Femur (tissue), 1 donor: ENCODE measurements at places on chromosomes 4 and X.
A peak's percentile ranks its signal among the peaks of the same experiment; 100 is the strongest.

- DNase-seq: no peak
Observed at GRCh38 chr4:139858436-139859205, 193.0 kb downstream of the MGST2 start.

DNA sequence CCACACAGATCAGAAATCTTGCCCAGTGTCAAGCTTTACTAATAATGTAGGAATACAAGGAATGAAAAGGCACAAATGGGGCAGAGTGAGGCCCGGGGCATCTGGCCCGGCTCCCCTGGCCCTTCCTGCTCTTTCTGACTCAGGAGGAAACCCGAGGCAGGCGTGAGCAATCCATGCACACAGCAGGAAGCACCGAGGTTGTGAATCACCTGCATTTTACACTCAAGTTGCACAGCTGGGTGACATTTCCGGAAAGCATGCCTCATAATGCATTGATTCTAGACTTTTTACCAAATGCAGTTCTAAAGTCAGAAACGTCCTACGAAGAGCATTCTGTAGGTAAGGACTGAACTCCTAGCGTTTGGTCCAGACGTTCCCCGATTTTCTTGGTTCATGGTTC is 38.9 kb downstream of the PRIMPOL start:
- DNase-seq: no peak

DNA sequence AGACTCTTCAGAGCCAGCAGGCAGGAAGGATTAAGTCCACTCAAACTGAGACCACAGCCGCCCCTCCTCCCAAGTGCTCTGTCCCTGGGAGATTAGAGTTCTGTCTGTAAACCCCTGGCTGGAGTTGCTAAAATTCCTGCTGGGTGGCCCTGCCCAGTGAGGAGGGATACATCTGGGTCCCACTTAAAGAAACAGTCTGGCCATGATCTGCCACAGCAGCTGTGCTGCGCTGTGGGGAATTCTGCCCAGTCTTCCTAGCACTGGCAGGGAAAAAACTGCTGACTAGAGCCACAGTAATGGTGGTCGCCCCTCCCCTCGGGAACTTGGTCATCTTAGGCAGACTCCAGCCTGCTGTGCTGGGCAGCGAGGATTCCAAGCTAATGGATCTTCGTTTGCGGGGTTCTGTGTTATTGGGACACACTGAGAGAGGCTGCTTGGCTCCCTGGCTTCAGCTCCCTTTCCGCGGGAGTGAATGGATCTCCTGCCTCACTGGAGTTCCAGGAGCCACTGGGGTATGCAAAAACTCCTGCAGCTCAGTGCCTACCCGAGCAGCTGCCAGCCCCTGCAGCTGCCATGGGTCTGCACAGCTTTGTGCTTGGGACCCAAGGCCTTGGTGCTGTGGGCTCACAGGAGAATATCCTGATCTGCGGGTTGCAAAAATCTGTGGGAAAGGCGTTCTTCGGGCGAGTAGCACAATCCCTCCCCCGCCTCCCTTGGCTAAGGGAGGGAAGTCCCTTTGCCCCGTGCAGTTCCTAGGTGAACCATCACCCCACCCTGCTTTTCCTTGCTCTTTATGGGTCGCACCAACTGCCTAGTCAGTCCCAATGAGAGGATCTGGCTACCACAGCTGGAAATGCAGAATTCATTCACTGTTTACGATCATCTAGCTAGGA is 15.7 kb downstream of the ZXDB start:
- DNase-seq: no peak

GRCh38 chrX:9279234-9279544 is 185.7 kb upstream of the TBL1X start:
- no peak for DNase-seq

DNA sequence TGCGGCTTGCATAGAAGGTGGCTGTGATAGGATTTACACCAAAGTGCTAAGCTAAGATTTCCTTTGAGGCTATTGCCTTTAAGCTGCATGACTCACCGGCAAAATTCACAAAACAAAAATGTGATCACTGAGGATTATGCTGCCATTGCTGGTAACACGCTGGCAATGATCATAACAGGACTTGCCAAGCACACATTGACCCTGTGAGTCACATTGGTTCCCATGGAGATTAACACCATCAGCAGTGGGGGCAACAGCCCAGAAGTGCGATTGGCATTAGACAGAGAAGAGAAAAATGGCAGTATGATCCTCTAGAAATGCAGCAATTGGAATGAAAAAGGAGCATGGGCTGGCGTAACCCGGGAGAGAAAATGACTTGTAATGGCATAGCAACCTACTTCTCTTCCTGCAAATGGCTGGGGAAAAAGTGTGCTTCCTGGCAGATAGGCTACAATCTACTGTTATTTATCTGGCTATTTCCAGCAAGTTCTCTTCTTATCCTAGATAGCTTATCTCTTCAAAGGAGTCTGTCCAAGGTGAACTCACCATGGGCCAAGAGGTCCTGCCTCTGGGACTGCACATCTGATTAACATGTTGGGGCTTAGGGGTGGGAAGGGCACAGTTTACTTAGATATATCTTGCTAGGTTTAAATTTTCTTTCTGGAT is 314.2 kb upstream of the IGFBP7 start:
- no peak for DNase-seq

DNA sequence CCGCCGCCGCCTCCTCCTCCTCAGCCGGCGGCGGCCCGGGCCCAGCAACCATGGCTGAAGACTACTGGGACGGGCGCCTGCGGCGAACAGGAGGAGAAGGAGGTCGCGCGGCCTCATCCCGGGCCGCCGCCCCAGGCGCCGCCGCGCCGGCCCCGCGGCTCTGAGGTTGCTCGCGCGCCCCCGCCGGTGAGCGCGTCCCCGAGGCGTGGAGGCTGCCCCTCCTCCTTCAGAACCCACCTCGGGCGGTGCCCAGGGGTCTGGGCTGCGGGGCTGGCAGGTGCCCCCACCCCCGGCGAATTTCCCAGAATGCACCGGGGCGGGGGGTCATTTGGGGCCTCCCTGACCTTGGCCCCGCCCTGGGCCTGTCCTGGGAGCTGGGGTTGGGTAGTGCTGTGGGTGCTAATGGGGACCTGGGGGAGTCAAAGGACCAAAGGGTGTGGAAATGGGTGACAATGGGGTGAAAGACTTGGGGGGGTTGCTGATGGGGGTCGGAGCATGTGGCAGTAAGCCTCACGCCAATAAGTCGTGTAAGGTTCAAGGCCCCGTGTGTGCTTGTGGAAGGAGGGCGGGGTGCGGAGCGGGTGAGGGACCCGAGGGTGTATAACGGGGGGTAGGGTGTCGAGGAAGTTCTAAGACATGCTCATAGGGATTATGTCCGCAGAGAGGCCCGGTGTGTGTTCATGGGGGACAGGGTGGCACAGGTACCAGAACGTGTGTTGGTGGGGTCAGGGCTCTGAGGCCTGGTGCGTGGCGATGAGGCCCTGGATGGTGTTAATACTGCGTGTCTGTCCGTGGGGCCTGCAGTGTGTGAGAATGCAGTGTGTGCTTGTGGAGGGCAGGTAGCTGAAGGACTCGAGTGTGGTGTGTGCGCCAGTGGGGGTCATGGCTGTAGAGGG is 687 bp downstream of the CDK16 start:
- peak; percentile 69 for DNase-seq

GRCh38 chr4:682490-683172 is 6.3 kb downstream of the SLC49A3 start:
- no peak for DNase-seq

GRCh38 chrX:49879656-49880277 is 483 bp downstream of the USP27X start:
- no peak for DNase-seq

- DNase-seq: peak; percentile 7
Observed at GRCh38 chrX:129649268-129650182, 5.2 kb downstream of the APLN start.

- DNase-seq: peak; percentile 33
Observed at GRCh38 chrX:21408307-21408706, 34.1 kb downstream of the CNKSR2 start.

DNA sequence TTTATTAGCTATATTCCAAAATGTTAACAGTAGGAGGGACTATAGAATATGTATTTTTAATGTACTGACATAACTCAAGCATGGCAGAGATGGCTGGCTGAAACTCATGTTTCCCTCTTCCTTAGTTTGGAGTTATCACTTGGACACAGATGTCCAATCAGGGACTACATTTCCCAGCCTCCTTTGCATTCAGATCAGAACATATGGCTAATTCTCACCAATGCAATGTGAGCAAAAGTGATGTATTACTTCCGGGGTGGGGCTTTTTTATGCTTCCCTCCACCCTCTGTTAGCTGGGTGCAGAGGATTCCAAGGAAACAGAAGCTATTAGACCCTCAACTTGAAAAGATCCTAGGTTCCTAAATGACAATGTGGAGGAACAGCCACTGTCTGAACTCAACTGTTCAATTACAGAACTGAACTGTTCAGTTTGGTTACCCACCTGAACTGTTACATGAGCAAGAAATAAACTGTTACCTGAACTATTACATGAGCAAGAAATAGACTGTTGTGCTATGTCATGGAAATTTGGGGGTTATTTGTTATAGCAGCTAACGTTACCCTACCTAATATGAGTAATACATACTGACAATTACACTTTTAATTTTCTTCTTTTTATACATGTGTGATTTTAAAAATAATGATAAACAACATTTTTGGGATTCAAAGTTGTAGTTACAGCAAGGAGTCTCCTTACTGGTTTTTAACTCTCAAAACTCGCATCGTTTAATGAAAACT is 29.6 kb upstream of the ERVMER34-1 start:
- DNase-seq: no peak

- DNase-seq: no peak
Observed at GRCh38 chrX:17674601-17675000, 62.7 kb upstream of the SCML1 start.

- no peak for DNase-seq
Observed at GRCh38 chr4:126708716-126709115, 924.0 kb upstream of the INTU start.

DNA sequence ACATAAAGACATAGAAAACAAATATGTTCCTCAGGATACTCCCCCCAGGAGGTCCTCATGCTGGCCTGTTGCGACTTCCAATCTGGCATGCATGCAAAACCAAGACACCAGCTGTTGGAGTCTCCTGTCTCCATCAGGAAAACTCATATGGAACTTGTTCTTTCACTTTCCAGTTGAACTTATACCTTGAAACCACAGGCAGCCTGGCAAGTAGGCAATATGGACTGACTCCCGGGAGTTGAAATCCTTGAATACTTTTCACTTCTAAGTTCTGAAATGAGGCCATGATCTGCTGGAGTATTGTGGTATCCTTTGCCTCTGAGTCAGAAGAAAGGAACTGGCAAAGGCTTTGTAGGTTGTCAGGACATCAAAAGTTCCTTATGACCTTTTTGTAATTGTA is 444.2 kb downstream of the IDS start:
- DNase-seq: peak; percentile 43

DNA sequence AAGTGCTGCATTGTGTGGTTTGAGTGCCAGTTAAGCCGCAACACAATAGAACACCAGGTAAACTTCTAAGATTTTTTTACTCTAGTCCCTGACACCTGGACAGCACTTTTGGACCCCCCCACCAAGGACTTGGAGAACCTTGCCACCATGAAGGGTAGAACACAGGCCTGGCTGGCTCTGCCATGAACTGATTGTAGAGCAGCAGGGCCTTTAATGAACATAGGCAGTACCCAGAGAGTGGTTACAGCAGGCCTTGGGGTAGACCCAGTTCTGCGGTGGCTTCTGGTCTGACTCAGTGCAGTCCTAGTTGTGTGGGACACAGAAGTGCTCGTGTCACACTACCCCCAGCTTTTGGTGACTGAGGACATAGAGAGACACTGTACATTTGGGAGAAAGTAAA is 648.3 kb downstream of the PCDH19 start:
- no peak for DNase-seq

GRCh38 chr4:84691170-84691691 is 108.3 kb downstream of the CDS1 start:
- no peak for DNase-seq

DNA sequence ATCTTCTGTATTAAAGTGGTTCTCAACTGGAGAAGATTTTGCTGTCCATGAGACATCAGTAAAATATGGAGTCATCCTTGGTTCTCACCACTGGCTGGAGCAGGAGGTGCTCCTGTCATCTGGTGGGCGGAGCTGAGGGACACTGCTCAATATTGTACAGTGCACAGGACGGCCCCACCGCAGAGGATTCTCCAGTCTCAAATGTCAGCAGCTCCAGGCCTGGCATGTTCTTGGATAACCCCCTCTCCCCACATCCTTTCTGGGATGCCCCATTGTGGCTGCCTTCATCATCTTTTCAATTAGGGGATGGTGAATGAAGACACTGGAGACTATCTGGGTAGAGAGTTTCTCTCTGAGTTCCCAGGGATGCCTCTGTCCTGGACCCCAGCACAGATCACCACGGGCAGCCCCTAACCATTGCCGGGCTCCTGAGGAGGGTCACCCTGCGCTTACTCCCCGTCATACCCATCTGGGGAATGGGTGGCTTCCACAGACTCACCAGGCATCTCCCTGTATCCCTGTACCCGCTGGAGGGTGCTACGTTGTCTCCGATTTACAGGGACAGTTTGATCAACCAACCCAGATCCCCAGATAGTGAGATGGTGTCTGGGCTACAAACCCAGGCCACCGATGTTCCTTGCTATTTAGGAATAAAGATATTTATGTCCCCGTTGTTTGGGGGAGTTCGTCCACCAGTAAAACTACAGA is 21.9 kb upstream of the P2RY8 start:
- DNase-seq: no peak

- no peak for DNase-seq
Observed at GRCh38 chrX:108456971-108457477, 17.4 kb downstream of the COL4A5 start.

DNA sequence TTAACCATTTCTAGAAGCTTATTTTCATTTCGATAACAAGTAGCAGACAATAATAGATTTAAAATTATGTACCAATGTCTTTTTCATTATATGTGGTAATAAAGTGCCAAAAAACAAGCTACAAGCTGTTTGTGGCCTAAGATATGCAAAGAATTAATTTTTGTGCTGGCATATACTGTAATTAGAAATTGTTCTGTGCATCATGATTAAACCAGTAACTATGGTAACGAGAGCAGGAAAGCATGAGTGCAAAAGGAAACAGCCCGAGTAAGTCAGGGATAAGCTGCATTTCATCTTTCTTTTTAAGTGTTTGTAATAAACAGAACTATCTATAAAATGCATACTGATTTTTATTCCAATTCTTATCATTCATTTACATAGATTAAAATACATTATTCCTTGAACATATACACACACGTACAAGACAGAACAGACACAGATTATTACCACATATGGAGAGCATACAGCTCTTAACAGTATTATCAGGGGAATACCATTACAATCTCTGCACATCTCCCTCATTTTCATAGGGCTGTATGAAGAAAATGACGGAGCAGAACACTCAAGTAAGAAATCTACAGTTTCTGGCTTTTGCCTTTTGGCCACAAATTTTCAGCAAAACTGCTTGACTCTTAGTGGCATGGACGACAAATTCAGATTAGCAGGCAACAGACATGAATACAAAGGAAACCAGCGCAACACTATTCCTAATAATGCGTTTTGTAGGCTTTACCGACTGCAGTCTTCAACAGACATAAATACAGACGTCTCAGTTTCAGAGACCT is 121.3 kb upstream of the WDR17 start:
- DNase-seq: no peak

DNA sequence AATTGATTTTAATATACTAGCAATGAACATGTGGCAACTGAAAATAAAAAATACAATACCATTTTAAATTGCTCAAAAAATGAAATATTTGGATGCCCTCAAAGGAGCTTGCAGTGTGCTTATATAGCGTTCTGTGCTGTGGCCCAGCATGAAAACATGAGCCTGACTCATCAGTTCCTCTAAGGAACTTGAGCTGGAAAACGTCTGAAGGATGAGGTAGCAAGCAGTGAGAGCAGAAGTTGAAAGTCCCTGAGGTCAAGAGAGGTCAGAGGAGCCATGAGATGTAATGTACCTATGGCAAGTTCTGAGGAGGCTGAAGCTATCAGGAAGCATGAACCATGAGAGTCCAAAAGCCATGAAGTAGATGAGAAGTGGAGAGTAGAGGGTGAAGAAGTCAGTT is 59.7 kb downstream of the HMGB3 start:
- no peak for DNase-seq
